NCI-H2081 treated with DMSO at 0.1 percent for 48 hours (cell line): ENCODE measurements at places on chromosomes 13 and 19.

- DNase-seq: no peak
Observed at GRCh38 chr13:63731896-63732295, 2316.2 kb upstream of the PCDH20 start.

DNA sequence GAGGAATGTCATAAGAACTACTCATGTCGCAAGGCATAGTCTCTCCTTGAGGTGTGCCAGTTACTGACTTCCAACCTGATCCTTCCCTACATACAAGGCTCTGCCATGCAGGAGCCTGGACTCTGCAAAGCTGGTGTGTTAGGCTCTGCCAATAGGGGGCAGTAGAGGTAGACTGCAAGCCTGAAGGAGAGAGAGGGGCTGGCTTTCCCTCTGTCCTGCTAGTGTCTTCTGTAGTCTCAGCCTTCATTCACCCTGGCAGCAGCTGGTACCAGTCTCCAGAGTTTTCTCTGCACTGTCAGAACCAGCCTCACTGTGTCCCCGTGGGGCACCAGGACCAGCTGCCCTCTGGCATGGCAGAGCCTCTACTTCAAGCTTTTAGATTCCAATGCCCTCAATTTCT, 14.5 kb downstream of the SHISA2 start:
- DNase-seq: no peak

DNA sequence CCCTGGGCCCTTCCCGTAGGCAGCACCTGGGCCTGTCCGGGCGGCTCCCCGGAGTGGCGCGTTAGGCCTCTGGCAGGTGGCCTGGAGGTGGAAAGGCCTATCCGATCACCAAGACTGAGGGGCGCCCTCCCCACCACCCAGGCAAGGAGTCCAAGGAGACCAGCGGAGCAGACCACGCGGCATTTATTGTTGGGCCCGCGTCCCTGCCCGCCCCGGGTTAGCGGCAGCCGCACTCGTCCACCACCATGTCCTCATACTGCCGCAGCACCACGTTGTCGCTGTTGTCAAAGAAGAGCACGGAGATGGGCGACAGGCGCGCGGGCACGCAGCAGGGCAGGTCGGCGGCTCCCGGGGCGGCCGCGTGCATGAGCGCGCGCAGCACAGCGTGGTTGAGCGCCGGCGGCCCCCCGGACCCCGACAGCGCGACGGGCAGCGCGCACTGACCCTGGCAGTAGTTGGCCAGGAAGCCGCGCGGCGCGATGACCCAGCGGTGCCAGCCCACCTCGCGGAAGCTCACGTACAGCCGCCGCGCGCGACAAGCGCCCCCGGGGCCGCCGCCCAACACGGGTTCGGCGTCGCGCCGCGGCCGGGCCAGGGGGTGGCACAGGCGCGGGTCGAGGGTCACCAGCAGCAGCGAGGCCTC, 27.5 kb downstream of the CERS1 start:
- DNase-seq: no peak

GRCh38 chr19:33562636-33563035, 41.0 kb upstream of the PEPD start:
- DNase-seq: no peak

GRCh38 chr13:46885018-46885417, 11.8 kb downstream of the HTR2A start:
- no peak for DNase-seq

DNA sequence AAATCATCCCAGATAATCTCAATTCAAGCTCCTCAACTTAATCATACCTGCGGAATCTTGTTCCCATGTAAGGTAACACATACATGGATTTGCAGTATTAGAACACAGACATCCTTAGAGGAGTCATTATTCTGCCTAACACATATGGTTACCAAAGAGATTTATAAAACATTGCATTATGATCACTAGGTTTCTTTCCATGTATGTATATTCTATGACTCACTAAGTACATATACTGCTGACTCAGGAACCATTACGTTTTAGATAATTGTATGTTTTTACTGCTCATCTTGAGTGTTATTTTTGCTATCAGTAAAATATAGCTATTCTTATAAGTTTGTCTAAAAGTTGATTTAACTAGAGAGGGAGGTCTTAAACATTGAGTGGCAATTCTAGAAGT, 182.9 kb downstream of the SLITRK6 start:
- DNase-seq: no peak

DNA sequence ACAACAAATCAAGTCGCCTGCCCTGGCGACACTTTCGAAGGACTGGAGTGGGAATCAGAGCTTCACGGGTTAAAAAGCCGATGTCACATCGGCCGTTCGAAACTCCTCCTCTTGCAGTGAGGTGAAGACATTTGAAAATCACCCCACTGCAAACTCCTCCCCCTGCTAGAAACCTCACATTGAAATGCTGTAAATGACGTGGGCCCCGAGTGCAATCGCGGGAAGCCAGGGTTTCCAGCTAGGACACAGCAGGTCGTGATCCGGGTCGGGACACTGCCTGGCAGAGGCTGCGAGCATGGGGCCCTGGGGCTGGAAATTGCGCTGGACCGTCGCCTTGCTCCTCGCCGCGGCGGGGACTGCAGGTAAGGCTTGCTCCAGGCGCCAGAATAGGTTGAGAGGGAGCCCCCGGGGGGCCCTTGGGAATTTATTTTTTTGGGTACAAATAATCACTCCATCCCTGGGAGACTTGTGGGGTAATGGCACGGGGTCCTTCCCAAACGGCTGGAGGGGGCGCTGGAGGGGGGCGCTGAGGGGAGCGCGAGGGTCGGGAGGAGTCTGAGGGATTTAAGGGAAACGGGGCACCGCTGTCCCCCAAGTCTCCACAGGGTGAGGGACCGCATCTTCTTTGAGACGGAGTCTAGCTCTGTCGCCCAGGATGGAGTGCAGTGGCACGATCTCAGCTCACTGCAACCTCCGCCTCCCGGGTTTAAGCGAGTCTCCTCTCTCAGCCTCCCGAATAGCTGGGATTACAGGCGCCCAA, at the start of gene LDLR:
Gene LDLR, plus strand, starts transcription at position 210 of the 760 bp plus-strand sequence. Its CDS starts 86 bp downstream, at position 296.
- DNase-seq: peak; percentile 74

DNA sequence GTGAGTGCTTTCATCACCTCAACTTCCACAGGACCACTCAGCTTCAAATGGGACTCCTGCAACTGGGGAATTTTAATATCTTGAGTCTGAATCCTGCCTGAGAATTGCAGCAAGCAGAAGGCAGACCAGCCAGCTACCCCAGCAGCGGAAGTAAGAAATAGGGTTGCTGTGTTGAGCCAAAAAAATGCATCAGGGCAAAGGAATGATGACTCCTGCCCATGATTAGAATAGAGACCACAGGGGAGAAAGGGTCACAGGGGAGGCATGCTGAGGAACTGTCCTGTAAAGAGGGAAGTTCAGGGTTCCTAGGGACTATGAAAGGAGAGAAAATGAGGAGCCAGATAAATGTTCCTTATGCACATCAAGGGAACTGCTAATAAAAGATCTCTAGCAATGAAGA, 370.2 kb downstream of the KCTD12 start:
- DNase-seq: no peak

DNA sequence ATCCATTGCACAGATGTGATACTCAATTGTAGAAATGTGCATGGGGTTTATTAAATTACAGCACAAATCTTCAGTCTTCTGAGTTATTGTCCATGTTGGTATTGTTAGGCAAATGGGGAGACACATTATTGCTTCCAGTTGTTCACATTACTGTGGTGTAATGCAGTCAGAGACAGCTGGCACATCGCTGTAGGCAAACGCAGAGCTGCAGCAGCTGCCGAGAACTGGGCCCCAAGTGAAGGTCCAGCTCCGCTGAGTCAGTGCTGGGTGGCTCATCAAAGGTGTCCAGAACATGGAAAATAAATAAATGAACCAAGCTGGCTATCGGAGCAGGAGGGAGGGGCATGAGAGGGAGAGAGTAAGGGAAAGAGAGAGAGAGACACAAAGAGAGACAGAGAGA, 299.1 kb upstream of the OBI1 start:
- DNase-seq: no peak

DNA sequence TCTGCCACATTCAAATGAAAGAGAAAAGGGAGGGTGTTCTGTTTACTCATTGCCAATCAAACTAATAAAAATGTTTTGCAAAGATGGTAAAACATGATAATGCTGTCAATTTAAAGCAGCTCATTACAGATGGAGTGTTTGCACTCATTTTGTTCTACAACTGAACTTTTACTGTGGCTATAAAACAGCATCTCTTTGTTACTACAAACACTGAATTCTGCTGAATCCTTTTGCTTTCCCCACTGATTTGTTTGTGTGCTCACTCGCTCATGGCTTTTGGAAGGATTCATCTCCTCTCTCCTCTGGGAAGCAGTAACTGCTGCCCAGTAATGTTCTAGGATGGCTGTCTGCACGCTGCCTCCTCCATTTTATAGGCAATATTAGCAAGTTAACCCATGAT, 434.5 kb downstream of the PCDH9 start:
- DNase-seq: no peak

DNA sequence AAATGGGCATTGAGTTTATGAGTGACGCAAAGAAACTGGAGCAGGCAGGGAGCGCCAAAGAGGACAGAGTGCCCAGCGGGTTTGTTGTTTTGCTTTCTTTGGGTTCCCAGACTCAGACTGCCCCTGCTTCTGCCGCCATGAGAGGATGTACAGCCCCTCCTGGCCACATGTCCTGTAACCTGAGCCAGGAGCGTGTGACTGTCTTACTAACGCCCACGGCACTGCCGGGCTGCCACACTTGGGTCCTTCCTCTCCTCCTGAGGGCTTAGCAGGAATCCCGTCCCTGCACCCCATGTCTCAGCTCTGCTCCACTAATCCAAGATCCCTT, 80.5 kb downstream of the GPR12 start:
- DNase-seq: no peak

- no peak for DNase-seq
Observed at GRCh38 chr19:3586707-3587346, 1.5 kb downstream of the GIPC3 start.

- DNase-seq: no peak
Observed at GRCh38 chr13:112821340-112822055, 131.7 kb downstream of the ATP11A start.

GRCh38 chr19:1474011-1474764, 4.8 kb downstream of the C19orf25 start:
- no peak for DNase-seq

DNA sequence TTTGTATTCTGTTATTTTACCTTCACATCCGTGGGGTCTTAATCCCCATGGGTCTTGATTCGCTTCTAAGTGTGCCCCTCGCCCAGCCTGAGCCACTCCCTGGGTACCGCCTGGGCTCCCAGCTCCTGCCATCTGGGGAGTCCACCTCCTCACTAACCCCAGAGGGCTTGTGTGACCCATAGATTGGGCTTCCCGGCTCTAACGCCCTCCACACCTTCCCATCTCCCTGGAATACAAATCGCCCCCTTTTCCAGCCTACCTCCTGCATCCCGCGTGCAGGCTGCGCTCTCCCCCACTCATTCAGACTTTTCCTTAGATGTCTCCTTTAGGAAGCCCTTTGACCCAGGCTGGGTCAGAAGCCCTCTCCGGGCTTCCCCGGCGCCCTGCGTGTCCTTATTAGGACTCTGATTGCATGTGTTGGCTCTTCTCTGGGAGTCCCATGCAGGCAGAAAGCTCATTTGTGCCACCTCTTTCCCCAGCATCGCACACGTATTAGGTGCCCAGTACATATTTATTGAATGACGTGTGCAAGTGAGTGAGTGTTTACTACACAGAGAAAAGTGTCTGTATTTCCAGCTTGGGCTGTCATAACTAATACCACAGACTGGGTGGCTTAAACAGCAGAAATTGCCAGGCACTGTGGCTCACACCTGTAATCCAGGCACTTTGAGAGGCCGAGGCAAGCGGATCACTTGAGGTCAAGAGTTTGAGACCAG, 757 bp downstream of the CCDC124 start:
- DNase-seq: no peak

DNA sequence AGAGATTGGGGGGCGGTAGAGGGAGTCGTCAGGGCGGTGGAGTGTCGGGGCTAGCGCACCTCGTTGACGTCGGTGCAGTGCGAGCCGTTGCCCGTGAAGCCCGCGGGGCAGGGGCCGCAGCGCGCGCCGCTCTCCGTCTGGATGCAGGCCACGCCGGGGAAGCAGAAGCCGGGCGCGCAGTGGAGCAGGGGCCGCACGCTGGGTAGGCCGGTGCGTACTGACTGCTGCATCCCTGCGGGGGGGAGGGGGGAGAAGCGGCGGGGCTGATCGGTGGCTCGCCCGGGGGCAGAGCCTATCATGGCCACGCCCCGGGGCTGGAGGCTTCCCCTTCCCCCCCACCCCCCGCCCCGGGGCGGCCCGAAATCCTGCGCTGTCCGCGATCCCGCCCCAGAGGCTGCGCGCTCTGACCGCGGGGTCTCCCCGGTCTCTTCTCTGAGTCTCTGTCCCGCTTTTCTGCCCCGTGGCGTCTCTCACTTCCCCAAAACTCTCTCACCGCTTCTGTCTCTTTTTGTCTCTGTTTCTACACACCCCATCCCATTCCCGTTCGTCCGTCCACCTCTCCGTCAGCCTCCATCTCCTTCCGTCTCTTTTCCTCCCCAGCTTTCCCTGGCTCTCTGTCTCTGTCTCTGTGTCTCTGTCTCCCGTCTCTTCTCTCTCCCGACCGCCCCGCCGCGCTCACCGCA, 1.1 kb downstream of the COMP start:
- no peak for DNase-seq

- no peak for DNase-seq
Observed at GRCh38 chr13:74444161-74444571, 310.0 kb upstream of the KLF12 start.

- DNase-seq: no peak
Observed at GRCh38 chr19:50814883-50815282, 8.7 kb downstream of the KLK1 start.

- no peak for DNase-seq
Observed at GRCh38 chr19:14616407-14616806, 33.5 kb downstream of the CLEC17A start.

DNA sequence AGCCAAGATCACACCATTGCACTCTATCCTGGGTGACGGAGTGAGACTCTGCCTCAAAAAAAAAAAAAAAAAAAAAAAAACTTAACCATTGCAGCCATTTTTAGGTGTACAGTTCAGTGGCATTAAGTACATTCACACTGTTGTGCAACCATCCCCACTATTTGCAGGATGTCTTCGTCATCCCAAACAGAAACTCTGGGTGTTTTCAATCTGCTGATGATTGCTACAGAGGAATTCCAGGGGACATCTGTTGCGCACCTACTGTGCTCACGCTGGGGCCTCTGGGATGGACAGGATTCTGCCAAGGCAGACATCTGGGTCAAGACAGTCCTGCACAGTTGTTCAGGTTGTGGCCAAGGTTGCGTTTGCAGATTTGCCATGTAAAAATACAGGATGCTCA, 2.4 kb upstream of the APOC4 start:
- DNase-seq: no peak

GRCh38 chr13:111659219-111659775, 338.9 kb downstream of the TEX29 start:
- DNase-seq: no peak

DNA sequence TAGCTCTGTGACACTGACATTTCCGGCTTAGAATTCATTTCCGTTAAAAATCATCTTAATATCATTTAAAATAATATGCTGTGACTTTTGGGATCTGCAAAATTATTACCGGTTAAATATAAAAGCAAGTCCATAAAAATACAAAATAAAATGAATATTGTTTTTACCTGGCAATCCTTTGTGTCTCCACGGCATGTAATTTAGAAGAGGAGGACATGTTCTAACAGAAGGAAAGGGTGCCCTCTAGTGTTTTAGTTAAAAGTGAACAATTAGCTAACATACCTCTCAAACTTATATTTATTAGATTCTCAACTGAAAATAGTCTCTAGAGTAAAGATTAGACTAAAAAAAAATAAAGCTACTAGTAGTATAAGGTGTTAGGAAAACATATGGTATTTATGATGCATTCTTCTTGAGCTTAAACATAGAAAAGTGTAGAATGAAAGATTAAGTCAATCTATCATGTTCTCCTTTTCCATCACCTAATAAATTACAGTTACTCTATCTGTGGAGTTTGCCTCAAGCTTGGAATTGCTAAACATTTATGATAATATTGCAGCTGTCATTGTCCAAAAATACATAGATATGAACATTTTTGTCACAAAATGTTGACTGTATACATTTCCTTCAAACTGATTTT, 676.7 kb upstream of the SPRY2 start:
- DNase-seq: peak; percentile 37
